CD4-positive, alpha-beta T cell treated with Interleukin-15 for 4 hours (primary cell): ENCODE measurements at places on chromosomes 4 and X.

DNA sequence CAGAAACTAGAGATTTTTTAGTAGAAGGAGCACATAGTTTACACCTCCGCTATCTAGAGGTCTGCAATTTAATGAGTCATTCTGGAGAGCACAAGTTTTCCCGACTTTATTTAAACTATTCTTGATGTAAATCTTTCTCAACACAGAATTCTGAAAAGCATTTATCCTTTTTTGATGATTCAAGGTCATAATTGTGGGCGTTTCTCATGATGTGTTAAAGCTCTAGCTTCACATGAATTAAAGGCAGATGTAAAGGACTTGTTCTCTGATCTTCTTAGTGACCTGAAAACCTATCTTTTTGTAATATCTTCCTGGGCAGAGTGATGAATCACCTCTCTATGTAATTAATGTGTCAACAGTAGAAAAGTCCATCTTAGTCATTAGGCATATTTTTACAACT is 128.8 kb downstream of the COMMD8 start:
- no peak for DNase-seq

DNA sequence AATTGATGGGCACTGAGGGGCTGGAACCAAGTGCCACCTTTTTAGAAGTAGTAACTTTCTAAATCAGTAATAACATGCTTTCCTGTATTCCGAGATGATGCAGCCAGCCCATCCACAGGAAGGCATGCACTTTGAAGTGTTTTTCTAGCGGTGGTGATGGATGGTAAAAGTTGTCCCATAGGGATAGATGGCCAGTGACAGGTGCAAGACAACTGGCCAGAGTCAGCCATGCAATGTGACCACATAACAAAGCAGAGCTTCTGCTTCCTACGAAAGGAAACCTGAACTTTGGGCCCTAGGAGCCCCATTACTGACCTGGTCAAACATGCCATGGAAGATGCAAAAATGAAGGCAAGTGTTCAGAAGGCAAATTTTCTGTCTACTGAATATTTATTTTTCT is 72.3 kb downstream of the NR3C2 start:
- DNase-seq: no peak

- no peak for DNase-seq
Measured at GRCh38 chrX:130005089-130005807, 22.8 kb downstream of the BCORL1 start.

GRCh38 chr4:23930750-23931488 is 41.1 kb upstream of the PPARGC1A start:
- no peak for DNase-seq

GRCh38 chr4:84176016-84176415 is 323.1 kb downstream of the NKX6-1 start:
- no peak for DNase-seq

DNA sequence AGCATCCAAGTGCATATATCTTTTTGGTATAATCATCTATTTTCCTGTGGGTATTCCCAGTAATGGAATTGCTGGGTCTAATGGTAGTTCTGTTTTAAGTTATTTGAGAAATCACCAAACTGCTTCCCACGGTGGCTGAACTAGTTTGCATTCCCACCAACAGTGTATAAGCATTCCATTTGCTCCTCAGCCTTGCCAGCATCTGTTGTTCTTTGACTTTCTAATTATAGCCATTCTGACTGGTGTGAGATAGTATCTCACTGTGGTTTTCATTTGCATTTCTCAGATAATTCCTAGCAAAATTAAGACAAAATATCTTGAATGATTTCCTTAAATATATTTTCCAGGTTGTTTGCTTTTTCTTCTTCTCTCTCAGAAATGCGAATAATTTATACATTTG is 341.1 kb downstream of the GBA3 start:
- DNase-seq: no peak

DNA sequence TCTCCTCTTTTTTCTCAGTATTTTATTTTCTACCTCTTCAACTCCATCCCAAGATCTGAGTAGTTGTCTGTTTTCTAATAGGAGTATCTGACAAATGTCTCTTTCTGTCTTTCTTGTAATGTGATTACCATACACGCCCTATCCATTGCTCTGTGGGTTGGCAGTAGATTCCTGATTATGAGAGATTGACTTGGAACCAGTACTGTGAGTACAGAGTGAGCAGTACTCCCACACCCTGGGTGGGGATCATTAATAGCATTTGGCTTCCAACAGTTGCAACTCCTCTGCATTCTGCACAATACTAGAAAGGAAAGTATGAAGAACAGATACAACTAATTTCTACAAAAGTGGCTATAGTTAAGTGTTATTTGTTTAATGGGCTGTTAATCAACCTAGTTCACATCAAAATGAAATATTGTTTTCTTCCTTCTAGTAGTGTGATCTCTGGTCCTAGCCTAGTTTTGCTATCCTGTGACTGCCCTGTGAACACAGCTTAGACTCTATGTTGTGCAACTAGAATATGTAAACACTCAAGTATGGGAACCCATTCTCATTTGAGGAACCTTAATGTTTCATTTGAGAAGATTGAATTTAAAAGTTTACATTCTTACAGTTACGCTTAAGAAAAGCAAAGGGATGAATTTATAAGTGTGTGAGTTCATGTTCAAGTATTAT is 112.9 kb downstream of the PTPN13 start:
- DNase-seq: no peak

- DNase-seq: no peak
Measured at GRCh38 chrX:31123335-31123734, 51.5 kb upstream of the FTHL17 start.

- DNase-seq: no peak
Measured at GRCh38 chr4:101348995-101349800, 1.9 kb upstream of the PPP3CA start.

DNA sequence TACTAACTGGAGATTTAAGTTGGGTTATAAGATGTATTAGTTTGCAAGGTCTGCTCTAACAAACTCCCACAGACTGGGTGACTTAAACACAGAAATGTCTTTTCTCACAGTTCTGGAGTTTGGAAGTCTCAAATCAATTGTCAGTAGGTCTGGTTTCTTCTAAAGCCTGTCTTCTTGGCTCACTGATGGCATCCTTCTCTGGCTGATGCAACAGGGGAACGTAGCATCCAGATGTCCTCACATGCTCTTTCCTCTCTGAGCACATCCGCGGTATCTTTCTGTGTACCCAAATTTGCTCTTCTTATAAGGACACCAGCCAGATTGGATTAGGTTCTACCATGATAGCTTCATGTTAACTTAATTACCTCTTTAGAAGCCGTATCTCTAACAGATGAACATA is 63.2 kb upstream of the BMP3 start:
- no peak for DNase-seq

GRCh38 chr4:151472711-151473110 is 63.7 kb downstream of the FHIP1A start:
- DNase-seq: no peak

DNA sequence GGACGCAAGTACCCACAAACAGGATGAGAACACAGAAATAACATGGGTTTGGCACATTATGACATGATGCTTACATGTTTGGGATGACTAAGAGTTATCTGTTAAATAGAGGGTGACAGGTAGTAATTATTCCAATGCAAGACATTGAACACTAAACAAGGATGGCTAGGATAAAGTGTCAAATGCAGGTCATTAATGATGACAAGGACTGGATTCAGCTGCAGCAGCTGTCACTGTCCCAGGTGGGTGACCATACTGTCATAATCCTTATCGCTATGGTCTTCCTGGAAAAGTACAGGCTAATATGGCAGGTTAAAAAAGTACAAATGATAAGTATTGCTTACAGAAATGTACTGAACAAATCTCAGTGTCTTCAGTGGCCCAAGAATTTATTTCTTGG is 123.9 kb downstream of the ANTXR2 start:
- no peak for DNase-seq
